ENCODE measurements at places on chromosomes 6 and 20.

- DNase-seq, result no peak
Observed at GRCh38 chr6:11409371-11409770, 128.2 kb upstream of the TMEM170B start.

DNA sequence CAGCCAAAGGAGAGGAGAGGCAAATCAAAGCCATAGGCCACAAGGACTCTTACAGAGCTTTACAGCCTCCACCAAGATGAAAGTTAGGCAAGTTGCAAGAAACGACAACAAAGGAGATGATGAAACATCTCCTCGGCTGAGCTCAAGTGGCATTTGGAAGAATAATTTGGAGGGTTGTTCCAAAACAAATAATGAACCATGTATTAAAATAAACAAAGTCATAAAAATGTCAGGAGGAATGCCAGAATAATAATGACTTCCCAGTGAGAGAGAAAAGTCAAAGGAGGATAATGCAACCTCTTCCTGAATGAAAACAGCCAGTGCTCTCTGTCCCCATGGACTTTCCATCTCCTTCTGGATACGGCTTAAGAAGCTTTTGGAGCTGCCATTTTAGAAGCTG, 371.4 kb upstream of the ID4 start:
- DNase-seq, result no peak

DNA sequence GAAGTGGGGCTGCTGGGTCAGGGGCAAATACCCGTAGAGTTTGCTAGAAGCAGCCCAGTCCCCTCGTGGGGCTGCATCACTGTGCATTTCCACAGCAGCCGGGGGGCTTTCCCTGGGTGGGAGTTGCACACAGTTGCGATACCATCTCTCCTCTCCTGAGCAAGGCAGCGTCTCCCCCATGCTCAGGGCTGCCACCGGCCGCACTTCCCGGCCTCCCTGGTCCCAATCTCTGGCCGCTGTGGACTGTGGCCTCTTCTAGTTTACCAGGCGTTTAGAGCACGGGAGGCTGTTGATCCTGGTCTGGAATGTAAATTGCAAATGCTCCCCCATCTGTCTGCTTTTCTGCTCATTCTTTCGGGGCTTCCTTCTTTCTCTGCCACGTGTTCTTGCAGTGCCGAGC, 31.1 kb downstream of the OSBPL2 start:
- no peak for DNase-seq

DNA sequence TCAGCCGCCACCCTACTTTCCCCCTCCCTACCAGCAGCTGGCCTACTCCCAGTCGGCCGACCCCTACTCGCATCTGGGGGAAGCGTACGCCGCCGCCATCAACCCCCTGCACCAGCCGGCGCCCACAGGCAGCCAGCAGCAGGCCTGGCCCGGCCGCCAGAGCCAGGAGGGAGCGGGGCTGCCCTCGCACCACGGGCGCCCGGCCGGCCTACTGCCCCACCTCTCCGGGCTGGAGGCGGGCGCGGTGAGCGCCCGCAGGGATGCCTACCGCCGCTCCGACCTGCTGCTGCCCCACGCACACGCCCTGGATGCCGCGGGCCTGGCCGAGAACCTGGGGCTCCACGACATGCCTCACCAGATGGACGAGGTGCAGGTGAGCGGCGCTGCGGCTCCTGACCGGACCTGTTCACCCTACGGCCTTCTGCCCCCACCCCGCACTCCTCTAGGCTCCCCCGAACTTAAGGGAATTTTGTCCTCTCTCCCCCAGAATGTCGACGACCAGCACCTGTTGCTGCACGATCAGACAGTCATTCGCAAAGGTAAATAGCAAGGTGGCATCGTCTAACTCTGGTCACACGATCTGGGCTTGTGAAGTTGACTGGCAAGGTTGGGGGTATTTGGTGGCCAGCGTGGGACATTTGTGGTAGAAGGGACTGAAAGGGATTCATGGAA, 2.3 kb downstream of the TFAP2C start:
- DNase-seq, result no peak

GRCh38 chr6:105495515-105495914, 92.6 kb upstream of the PREP start:
- no peak for DNase-seq

GRCh38 chr6:17591287-17591686, 8.8 kb upstream of the FAM8A1 start:
- DNase-seq, result no peak

GRCh38 chr6:58290177-58290576, 972.7 kb downstream of the PRIM2 start:
- no peak for DNase-seq

- DNase-seq, result no peak
Observed at GRCh38 chr6:9208966-9209365, 773.6 kb upstream of the SLC35B3 start.

DNA sequence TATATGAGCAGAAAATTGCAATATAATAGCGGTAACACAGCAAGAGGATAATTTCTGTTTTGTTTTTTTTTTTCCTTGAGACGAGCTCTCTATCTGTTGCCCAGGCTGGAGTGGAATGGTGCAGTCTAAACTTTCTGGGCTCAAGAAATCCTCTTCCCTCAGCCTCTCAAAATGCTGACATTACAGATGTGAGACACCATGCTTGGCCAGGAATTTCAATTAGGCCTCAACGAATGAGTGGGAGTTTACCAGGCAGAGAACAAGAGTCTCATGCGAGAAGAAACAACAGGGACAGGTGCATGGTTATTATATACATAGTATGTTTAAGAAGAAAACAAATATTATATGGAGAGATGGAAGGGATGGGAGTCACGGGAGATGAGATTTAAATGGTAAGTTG, 111.4 kb downstream of the ATXN1 start:
- no peak for DNase-seq

Measured in stimulated activated CD4-positive, alpha-beta T cell treated with anti-CD3 and anti-CD28 coated beads, Interleukin-4, amount 100 ng/mL, for 48 hours (primary cell).